ENCODE measurements at places on chromosomes 1 and 21.

- peak; percentile 32 for DNase-seq
Observed at GRCh38 chr21:44519346-44520325, 20.4 kb downstream of the KRTAP10-1 start.

DNA sequence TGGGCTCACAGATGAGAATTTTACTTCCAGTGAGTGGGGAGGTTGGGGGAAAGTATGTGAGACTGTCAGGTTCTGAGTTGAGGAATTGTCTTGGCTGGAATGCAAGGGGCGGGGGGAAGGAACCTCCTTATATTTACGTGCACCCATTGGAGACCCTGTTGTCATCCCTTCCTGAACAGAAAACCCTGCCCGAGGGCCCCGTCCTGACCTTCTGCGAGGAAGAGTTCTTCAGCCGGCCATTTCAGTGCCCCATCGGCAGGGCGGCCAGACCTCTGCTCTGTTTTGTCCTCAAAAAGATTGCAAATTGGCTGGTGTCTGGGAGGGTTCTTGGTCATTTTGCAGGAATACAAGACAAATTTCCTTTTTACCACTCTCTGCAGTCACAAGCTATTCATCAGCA lies 7.1 kb downstream of the KIF26B start:
- DNase-seq = no peak

- DNase-seq = no peak
Observed at GRCh38 chr1:248404024-248404423, 1.2 kb downstream of the OR2T1 start.

DNA sequence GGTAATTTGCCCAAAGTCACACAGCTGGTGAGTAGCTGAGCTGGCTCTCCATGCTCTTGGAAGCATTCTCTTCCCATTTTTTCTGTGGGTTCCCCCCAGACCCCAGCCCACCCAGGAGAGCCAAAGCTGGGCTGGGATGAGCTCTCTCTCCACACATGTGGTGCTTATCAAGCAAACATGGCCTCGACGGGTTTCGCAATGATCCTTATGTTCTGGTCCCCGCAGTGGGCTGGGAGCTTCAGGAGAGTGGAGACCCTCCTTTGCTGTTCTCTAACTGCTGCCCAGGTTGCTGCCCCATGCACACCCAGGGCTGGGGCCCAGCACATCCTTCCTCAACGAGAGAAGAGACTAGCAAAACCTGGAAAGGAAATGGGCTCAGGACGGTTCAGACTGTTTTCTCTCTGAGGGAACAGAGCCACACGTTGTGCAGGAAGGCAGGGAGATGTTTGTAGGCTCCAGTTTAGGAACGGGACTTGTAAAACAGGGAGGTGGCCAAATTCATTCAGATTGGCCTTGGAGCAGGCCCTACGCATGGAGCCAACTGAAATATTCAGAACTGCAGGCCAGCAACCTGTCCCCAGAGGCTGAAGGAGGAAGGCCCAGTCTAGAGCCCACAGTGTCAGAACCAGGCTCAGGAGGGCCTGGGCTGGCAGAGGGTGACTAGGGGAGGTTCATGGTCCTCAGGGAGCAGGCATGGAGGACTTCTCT lies 27.2 kb upstream of the CSF1 start:
- no peak for DNase-seq

DNA sequence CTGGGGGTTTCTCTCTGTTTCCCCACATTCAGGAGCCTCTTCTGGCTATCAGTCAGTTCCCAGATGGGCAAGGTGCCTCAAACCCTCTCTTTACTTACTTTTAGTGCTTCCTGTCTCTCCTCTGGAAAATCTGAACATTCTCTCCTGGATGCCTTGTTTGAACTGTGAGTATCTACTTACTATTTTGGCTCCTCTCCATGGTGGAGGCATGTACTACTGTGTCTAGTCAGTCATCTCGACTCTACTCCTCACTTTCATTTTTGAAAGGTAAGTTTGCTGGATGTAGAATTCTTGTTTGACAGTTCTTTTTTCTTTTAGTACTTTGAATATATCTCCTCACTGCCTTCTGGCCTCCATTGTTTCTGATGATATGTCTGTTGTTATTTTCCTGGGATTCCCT lies 70.9 kb upstream of the FAM78B start:
- no peak for DNase-seq

DNA sequence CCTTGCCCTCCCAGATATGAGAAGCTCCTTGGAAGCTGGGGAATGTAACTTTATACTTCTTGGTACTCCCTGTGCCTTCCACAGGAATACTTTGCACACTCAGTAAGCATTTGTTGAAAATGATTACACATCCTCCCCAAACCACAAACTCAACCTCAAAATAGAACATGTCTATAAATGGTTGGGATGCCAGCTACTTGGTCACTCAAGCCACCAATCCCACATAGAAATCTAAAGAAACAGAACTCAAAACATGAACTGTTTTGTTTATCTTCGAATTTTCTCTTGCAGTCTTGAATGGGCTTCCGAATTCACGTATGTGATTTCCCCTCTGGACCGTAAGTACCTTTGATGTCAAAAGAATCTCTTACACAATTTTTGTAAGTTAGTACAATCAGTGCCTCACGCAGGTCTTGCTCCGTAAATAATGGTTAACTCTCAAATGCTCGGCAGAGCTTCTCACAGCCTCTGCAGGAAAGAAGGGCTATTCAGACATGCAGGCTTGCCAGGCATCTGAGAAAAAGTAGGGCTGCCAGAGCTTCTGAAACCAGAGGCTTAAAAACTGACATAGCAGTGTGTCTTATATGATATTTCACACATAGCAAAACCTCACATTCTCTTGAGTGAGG lies 26.9 kb downstream of the SORT1 start:
- DNase-seq = no peak

DNA sequence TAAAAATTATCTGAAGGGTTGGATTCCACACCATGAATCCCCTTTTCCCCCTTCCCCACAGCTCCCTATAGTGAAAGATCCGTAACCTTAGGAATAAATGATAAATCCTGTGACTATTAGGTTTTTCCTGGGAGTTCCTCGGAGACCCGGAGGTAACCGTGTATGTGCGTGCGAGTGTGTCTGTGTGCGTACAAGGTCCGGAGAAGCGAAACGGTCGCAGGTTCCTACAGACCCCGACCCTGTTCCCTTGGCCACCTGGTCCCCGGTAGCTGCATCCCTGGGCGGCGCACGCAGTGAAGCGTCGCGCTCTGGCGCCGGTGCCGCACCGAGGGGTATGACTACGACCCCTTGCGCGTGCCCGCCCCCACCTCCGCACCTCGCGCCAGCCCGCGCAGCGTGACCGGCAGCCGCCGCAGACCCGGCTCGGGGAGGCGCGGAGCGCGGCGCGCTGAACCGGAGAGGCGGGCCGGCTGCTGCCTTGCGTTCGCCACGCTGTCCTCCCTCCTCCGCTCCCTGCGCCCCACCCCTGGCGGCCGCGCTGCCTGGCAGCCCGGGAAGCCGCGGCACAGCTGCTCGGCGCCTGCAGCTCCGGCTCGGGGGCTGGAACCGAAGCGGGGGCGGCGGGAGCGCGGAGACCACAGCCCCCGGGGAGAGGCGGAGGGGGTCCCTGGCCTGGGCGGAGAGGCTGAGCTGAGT lies at the start of gene AK5:
Gene AK5 (plus strand): TSS at position 529 of the 696 bp plus-strand sequence. CDS start 295 bp downstream, outside the sequence.
- peak; percentile 14 for DNase-seq

- DNase-seq = no peak
Observed at GRCh38 chr1:5220421-5220820, 566.0 kb downstream of the AJAP1 start.

- no peak for DNase-seq
Observed at GRCh38 chr1:2535455-2535854, 5.4 kb upstream of the HES5 start.

DNA sequence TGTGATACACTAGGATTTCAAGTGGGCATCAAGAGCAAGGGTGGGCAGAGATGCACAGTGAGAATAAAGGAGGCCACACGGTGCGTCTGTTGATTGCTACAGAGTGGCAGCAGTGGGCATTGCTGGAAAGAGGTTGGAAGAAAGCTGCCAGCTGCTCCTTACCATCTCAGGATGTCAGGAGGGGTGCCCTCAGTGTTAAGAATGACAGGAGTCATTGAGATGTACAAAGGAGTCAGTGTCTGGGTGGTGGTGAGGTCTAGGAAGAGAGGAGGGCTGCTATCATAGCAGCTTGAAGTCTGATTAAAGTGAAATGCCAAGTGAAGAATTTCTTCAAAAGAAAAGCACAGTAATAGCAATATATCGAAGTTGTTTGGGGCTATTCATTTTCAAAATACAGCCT lies 992.7 kb downstream of the TTLL7 start:
- DNase-seq = no peak

DNA sequence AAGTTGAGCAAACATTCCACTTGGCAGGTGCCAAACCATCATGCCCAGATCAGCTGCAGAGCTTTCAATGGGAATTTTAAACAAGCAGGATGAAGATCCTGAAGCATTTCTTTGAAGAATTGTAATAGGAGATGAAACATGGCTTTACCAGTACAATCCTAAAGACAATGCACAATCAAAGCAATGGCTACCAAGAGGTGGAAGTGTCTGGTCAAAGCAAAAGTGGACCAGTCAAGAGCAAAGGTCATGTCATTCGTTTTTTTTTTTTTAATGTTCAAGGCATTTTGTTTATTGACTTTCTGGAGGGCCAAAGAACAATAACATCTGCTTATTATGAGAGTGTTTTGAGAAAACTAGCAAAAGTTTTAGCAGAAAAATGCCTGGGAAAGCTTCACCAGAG lies 3.0 kb upstream of the NDUFS5 start:
- no peak for DNase-seq

GRCh38 chr1:240094041-240094722 lies 2.5 kb downstream of the FMN2 start:
- DNase-seq = no peak

GRCh38 chr1:202281316-202282024 lies 60.3 kb downstream of the UBE2T start:
- no peak for DNase-seq

DNA sequence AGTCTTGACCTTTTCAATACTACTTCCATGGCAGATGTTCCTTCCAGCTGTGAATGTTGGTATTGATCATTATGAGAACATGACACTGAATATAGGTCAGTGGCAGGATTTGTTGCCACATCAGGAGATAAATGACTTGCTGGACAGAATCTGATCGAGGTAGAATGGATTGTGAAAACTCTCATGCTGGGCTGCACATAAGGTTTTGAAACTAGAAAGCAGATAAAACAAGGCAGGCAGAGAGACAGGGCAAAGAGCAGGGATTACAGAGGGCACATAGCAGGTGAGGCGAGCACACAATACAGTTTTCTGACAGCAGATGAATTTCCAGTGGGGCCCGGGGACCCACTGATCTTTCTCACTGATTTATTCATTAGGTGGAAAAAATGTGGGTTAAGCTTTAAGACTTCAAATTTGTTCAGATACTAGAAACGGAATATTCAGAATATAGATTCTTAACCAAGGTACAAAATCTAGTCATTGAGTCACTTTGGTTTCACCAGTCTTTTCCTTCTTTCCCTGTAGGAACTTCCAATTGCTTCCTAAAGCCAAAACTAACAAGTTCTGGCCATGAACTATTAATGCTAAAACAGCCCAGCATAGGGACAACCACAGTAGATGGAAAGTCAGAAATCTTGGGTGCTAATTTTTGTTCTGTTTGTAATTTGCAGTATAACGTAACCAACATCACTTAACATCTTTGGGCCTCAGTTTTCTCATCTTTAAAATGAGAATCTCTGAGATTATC lies 296.0 kb upstream of the PTBP2 start:
- no peak for DNase-seq

DNA sequence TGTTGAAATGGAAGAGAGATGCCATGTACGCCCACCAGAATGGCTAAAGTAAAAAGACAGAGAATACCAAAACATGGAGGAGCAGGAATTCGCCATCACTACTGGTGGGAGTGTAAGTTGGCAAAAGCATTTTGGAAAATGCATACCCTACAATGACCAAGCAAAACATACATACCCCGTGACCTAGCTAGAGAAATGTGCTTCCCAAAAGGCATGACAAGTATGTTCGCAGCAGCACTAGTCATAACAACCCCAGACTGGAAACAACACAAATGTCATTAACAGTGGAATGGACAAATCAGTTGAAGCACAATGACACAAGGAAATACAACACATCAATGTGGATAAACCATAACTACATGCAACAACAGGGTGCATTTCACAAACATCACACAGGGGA lies 27.2 kb downstream of the SYT2 start:
- DNase-seq = no peak

- DNase-seq = no peak
Observed at GRCh38 chr1:93750955-93751354, 69.3 kb upstream of the BCAR3 start.

GRCh38 chr1:7333620-7334019 lies 437.5 kb upstream of the VAMP3 start:
- DNase-seq = no peak

GRCh38 chr1:101520302-101520701 lies 283.5 kb downstream of the S1PR1 start:
- no peak for DNase-seq

- DNase-seq = no peak
Observed at GRCh38 chr1:199449681-199450080, 577.8 kb upstream of the NR5A2 start.

DNA sequence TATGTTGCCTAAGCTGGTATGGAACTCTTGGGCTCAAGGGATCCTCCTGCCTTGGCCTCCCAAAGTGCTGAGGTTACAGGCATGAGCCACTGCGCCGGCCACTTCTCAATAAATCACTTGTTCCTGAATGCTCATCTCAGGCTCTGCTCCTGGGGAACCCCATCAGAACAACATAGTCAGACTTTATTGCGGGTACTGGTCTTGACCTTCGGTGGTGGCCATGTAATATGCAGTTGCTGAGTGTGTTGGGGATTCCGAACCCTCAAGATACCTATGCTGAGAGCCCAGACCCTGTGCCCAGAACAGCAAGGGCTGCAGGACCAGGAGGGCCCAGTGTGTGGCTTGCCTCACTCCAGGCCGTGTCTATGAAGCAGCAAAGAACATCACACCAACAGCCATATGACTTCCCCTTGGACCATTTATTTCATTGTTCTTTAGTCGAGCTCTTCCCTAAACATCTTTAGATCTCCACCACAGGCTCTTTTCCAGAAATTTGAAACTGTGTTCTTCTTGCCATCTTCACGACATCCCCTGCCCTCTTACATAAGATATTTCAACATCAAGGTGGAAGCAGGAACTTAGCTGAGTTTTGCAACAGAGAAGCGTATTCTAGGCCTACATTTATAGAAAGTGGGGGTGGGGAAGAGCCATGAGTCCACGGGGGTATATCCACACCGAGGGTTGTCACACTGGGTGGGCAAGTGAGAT lies 12.7 kb upstream of the SDHB start:
- DNase-seq = no peak

Data from pancreas (tissue), 10 donors.